ENCODE measurements at places on chromosomes 3 and 15.

- H3K36me3 ChIP-seq = no peaks in the 10 kb centered on the region
- no peaks in the 10 kb centered on the region for H3K4me1 ChIP-seq
- no peak for DNase-seq
- no peak overlapping the region for H3K27ac ChIP-seq
- no peaks in the 10 kb centered on the region for H3K27me3 ChIP-seq
- no peak overlapping the region for H3K4me3 ChIP-seq
Observed at GRCh38 chr3:168322941-168323340, 227.2 kb upstream of the GOLIM4 start.

DNA sequence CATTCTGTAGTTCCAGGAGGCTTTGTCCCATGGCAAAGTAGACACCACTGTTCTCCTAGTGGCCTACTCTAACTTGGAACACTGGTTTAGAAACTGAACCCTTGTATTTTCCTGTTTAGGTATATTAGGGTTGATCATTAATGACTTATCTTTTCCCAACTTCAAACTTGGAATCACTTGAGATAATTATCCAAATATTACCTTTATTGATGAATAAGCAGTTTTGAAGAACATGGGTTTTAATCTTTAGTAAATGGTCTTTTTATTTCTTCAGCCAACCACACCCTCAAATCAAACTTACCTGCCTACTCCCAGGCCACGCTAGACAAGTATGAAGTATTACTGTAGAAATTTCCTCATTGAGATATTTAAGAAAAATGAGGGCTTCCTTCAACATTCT lies 6.5 kb upstream of the P3H2 start:
- no peak overlapping the region for H3K27ac ChIP-seq
- no peak overlapping the region for H3K4me3 ChIP-seq
- H3K27me3 ChIP-seq = peaks cover 2% of the 10 kb centered on the region
- H3K36me3 ChIP-seq = no peaks in the 10 kb centered on the region

- peaks cover 5% of the 10 kb centered on the region for H3K36me3 ChIP-seq
Observed at GRCh38 chr15:42549741-42550392, 1.2 kb downstream of the HAUS2 start.

DNA sequence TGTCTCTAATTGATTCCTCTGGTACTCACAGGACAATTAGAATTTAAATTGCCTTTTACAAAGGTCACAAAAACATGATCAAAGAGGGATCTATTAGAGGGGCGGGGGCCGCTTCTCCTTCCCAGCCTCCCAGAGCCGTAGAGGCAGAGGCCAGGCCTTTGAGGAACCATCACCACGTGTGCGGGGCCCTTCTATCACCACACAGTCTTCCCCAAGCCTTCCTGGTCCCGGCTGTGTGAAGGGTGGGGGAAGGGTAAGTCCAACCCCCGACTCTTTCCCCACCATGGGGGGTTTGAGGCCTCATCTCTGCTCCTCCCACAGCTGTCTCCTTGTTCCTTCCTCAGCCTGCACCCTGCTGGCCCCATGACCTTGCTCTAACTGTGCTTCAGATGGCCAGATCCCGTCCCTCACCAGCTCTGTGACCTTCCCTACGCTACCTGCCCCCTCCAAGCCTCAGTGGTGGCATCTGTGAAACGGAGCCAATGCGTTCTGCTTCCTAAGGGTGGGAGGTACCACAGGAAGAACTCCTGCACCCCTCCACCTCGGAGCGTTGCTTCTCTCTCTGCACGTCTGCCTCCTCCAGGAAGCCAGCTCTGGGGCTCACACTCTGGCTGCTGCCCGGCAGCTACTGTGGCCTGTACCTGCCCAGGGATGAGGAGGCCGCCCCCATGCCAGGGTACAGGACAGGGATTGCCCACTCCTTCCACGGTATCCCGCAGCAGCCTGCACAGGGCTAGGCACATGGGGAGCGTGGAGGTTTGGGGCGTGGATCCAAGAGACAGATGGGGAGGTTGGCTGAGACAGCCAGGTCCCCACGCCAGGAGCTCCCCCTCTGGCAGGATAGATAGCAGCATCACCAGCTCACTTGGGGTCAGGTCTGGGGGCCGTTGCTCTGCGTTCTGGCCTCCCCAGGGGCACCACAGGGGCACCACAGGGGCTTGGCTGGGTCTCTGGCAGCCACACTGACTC lies 83.8 kb downstream of the LINGO1 start:
- H3K4me3 ChIP-seq = no peak overlapping the region
- DNase-seq = no peak
- peaks cover under 1% of the 10 kb centered on the region for H3K4me1 ChIP-seq
- H3K36me3 ChIP-seq = no peaks in the 10 kb centered on the region
- H3K27me3 ChIP-seq = peaks cover 5% of the 10 kb centered on the region

- H3K27me3 ChIP-seq = peaks cover 4% of the 10 kb centered on the region
- H3K27ac ChIP-seq = peak overlapping the region; percentile 37
- no peaks in the 10 kb centered on the region for H3K4me1 ChIP-seq
- peaks cover 22% of the 10 kb centered on the region for H3K36me3 ChIP-seq
Observed at GRCh38 chr15:42157981-42158765, 1.7 kb upstream of the PLA2G4F start.

- peaks cover 3% of the 10 kb centered on the region for H3K27me3 ChIP-seq
- no peaks in the 10 kb centered on the region for H3K4me1 ChIP-seq
- DNase-seq = no peak
- no peak overlapping the region for H3K4me3 ChIP-seq
- no peak overlapping the region for H3K27ac ChIP-seq
- no peaks in the 10 kb centered on the region for H3K36me3 ChIP-seq
Observed at GRCh38 chr3:73405000-73405399, 219.7 kb downstream of the PDZRN3 start.

- DNase-seq = no peak
- H3K36me3 ChIP-seq = no peaks in the 10 kb centered on the region
- no peak overlapping the region for H3K4me3 ChIP-seq
Observed at GRCh38 chr15:96339619-96340347, 9.3 kb downstream of the NR2F2 start.

DNA sequence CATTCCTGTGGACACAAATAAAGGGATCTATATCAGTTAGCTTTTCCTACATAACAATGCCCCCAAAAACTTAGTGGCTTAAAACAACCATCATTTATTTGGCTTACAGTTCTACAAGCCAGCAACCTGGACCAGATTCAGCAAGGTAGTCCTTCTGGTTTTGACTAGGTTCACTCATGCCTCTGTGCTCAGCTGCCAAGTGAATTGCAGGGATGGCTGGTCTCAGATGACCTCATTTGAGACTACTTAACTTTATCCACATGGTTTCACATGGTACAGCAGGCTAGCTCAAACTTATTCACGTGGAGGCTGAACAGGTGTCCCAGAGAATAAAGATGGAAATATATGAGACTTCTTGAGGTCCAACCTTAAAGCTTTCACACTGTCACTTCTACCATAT lies 119.3 kb upstream of the BFSP2 start:
- no peak overlapping the region for H3K4me3 ChIP-seq
- no peaks in the 10 kb centered on the region for H3K4me1 ChIP-seq
- no peak for DNase-seq
- H3K27me3 ChIP-seq = peaks cover 1% of the 10 kb centered on the region
- H3K27ac ChIP-seq = no peak overlapping the region
- no peaks in the 10 kb centered on the region for H3K36me3 ChIP-seq

DNA sequence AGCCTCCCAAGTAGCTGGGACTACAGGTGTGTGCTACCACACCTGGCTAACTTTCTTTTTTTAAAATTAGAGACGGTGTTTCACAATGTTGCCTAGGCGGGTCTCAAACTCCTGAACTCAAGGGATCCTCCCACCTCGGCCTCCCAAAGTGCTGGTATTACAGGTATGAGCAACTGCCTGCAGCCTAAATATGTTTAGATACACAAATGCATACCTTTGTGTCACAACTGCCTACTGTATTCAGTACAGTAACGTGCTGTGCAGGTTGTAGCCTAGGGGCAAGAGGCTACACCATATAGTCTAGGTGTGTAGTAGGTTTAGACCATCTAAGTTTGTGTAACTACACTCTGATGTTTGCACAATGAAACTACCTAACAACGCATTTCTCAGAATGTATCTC lies 9.5 kb upstream of the PAK6 start:
- no peak overlapping the region for H3K4me3 ChIP-seq
- DNase-seq = no peak
- no peaks in the 10 kb centered on the region for H3K27me3 ChIP-seq

- H3K4me1 ChIP-seq = no peaks in the 10 kb centered on the region
- DNase-seq = no peak
- H3K27ac ChIP-seq = no peak overlapping the region
Observed at GRCh38 chr3:171700653-171701052, 109.6 kb downstream of the PLD1 start.

- no peak overlapping the region for H3K27ac ChIP-seq
- DNase-seq = no peak
- peaks cover 3% of the 10 kb centered on the region for H3K27me3 ChIP-seq
Observed at GRCh38 chr3:78348664-78349063, 1308.8 kb downstream of the ROBO2 start.

DNA sequence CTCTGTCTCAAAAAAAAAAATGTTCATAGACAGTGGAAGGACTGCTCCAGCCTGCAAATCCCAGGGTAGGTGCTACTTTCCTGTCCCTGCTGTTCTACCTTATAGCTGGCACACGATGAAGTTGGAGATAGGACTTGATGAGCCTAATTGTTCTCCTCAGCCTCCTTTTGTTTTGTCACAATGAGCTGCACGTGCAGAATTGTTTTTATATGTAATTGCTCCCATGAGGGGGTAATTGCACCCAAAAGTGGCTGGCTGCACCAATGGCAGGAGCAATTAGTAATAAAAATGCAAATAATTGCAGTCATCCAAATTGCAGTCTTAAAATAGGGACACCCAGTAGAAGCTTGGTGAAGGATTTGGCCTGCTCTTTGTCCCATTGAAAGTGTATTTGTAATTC lies 63.0 kb upstream of the PFN2 start:
- H3K4me3 ChIP-seq = no peak overlapping the region
- no peaks in the 10 kb centered on the region for H3K36me3 ChIP-seq
- no peak overlapping the region for H3K27ac ChIP-seq
- no peaks in the 10 kb centered on the region for H3K4me1 ChIP-seq
- DNase-seq = no peak
- H3K27me3 ChIP-seq = peaks cover 4% of the 10 kb centered on the region

GRCh38 chr3:178217479-178217878 lies 318.8 kb upstream of the KCNMB2 start:
- H3K27ac ChIP-seq = no peak overlapping the region
- H3K4me3 ChIP-seq = no peak overlapping the region
- DNase-seq = no peak
- no peaks in the 10 kb centered on the region for H3K4me1 ChIP-seq

DNA sequence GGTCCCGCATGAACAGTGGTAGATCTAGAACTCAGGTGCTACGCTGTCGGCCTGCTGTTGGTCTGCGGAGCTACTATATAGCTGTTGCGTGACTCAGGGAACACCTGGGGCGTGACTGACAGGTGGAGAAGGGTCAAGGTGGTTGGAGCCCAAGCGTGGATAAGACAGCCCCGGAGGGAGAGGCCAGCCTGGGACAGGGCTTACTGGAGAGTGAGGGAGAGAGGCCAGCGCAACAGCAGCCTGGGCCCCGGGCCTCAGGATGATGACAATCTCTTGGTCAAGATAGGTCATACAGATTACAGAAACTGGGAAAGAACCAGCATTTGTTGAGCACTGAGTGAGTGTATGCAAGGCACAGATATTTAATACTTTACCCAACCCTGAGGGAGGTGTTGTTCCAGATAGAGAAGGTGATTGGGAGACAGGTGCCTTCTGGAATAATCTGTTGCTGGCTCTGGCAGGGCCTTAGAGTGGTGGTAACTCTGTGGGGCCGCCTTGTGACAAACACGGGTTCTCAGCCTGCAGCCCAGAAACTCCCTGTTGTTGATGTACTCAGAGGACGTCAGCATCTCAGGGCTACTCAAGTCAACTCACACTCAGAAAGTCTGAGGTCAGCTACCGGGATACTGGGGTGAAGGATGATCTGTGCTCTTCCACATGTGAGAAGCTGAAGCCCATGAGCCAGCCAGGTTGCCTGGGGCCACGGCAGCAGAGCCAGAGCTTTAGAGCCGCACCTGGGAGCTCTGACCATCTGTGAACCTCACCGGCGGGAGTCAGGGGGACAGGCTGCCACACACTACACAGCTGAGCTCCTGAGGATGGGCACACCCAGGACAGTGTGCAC lies 265.4 kb upstream of the HES1 start:
- H3K27ac ChIP-seq = no peak overlapping the region
- no peaks in the 10 kb centered on the region for H3K36me3 ChIP-seq
- no peak for DNase-seq
- no peaks in the 10 kb centered on the region for H3K4me1 ChIP-seq
- H3K27me3 ChIP-seq = peaks cover 5% of the 10 kb centered on the region
- no peak overlapping the region for H3K4me3 ChIP-seq

DNA sequence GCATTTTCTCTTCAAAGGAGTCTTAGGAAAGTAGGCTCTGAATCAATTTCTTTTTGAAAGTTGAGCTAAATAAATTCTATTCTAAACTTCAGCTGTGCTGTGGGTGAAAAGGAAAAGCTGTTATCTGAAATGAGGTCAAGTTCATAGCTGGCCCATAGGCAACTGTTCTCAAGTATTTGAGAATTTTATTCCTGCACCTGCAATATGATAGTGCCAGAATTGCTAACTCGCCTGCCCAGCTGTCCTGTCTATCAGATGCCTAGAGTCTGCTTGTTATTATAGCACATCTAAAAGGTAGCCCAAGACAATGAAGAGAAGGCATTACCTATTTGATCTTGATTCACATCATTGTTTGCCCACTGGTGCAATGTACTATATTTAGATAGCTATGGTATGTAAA lies 798.7 kb downstream of the DIPK2A start:
- no peaks in the 10 kb centered on the region for H3K36me3 ChIP-seq
- no peaks in the 10 kb centered on the region for H3K4me1 ChIP-seq
- no peak overlapping the region for H3K4me3 ChIP-seq
- H3K27ac ChIP-seq = no peak overlapping the region
- no peaks in the 10 kb centered on the region for H3K27me3 ChIP-seq
- no peak for DNase-seq

DNA sequence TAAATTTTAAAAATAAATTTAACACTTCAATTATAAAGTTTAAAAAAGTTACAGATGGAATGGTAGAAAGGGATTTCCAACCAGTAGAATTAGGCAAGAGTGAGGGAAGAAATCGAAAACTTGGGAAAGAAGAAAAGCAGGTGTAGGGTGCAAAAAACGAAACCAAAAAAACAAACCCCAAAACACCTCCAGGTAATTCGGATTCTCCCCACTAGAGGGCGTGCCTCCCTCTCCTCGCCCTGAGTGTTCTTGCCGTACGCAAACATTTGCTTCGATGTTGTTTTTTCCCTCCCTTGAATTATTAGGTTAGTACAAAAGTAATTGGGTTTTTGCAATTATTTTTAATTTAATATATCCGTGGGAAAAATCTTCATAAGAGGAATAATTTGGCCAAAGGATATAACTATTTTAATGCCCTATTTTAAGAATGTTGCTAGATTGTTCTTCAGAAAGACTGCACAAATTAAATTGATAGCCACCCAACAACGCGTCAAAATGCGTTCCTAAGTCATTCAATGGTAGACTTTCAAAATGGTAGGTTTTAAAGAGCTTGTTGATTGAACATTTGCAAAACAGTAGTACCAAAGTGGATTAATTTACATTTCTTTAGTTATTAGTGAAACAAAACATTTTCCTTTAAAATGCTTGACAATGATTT lies 63.7 kb downstream of the SLC30A4 start:
- H3K27me3 ChIP-seq = peaks cover 17% of the 10 kb centered on the region
- peak; percentile 74 for DNase-seq
- peak overlapping the region; percentile 92 for H3K4me3 ChIP-seq
- H3K36me3 ChIP-seq = no peaks in the 10 kb centered on the region
- H3K27ac ChIP-seq = no peak overlapping the region

GRCh38 chr15:62886431-62887071 lies 156.0 kb upstream of the TPM1 start:
- H3K27me3 ChIP-seq = peaks cover 4% of the 10 kb centered on the region
- DNase-seq = no peak
- H3K36me3 ChIP-seq = no peaks in the 10 kb centered on the region
